ENCODE measurements at places on chromosomes 6 and 20.

DNA sequence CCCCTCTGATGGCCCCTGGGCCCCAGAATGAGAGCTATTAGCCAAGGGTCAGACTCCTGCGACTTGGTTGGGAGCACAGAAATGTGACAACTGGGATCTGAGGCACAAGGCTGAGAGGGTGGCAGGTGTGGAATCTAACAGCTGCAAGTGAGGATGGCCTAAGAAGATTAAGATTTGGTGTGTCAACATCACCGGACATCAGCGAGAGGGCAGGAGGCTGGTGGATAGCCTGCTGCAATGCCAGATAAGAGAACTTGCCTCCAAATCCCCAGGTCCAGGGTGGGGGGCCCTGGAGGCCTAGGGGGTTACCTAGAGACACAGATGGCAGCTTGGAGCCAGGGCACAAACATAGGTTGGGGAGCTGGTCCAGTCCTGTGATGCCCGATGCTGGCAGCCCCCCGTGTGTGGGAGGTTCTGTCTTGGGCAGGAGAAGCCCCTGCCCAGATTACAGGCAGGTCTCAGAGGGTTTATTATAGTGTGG lies 155.8 kb downstream of the GRM4 start:
- DNase-seq = no peak

GRCh38 chr6:6218759-6219085 lies 101.7 kb downstream of the F13A1 start:
- peak; percentile 66 for DNase-seq

DNA sequence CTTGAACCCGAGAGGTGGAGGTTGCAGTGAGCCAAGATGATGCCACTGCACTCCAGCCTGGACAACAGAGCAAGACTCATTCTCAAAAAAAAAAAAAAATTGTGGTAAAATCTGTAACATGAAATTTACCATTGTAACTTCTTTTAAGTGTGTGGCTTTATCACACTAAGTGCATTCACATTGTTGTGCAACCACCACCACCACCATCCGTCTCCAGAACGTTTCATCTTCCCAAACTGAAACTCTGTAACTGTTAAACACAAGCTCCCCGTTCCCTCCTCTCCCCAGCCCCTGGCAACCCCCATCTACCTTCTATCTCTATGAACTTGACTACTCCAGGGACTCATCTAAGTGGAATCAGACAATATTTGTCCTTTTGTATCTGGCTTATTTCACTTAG lies 29.7 kb downstream of the PDRG1 start:
- DNase-seq = no peak

DNA sequence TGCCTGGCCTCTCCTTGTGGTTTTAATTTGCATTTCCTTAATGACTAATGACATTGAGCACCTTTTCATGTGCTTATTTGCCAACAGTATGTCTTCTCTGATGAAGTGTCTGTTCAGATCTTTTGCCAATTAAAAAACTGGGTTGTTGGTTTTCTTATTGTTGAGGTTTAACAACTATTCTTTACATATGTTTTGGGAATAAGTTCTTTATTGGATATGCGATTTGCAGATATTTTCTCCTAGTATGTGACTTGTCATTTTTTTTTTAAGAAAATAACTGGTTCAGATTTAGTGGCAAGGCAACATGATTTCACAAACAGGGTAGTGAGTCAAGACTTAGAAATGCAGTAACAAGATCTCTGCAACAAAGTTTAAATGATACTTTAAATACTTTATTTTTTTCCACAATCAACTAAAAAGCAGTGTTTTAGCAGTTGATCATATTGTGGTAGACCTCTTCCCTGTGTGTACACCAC lies 67.8 kb downstream of the TIAM2 start:
- DNase-seq = peak; percentile 63

GRCh38 chr6:53281518-53282215 lies 67.1 kb downstream of the ELOVL5 start:
- DNase-seq = no peak

GRCh38 chr6:322940-323729 lies 30.8 kb downstream of the DUSP22 start:
- no peak for DNase-seq

GRCh38 chr6:51614725-51615124 lies 472.7 kb downstream of the PKHD1 start:
- DNase-seq = no peak

DNA sequence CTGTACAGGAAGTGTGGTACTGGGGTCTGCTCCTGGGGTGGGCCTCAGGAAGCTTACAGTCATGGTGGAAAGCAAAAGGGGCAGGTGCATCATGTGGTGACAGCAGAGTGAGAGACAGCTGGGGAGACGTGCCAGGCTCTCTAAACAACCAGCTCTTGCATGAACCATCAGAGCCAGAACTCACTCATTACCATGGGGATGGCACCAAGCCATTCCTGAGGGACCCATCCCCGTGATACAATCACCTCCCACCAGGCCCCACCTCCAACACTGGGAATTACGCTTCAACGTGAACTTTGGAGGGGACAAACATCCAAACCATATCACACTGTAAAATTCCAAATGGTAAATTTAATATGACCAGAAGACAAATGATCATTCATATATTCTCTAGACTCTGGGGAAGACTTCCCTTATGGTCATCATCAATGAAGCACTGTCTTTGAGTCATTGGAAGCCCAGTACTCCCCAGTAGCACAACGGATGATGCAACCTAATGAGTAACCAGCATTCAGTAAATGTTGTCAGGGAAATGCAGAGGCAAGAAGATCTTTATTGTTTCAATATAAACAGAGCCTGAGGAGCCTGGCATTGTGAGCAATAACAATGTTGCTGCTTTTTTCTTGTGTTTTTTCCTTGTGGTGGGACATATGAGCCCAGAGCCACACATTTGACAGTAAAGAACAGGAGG lies 48.2 kb upstream of the RALY start:
- peak; percentile 78 for DNase-seq

DNA sequence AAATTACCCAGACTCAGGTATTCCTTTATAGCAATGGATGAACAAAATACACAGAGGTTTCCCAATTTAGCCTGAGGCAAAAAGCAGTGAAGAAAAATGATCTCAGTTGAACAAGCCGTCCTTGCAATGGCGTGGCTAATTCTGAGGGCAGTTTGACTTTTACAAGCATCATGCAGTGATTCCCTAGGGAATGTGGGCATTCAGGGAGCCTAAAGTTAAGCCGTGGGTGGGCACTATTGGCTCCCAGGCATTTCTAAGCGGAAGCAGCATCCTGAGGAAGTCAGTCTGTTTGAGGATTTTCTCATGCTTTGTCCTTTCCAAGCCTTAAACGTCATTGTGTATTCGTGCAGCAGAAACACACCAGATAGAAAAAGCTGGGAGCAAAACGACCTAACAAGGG lies 133.9 kb downstream of the MYLK4 start:
- no peak for DNase-seq

- DNase-seq = peak; percentile 62
Measured at GRCh38 chr6:24583463-24584381, 62.3 kb downstream of the KIAA0319 start.

DNA sequence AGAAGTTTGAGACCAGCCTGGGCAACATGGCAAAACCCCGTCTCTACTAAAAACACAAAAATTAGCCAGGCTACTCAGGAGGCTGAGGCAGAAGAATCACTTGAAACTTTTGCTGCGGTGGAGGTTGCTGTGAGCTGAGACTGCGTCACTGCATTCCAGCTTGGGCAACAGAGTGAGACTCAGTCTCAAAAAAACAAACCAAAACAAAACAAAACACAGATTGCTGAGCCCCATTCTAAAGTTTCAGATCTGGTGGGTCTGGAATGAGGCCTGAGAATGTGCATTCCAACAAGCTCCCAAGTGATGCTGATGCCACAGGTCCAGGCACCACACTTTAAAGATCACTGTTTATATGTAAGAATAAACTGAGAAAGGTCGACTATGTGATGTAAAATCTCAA lies 24.9 kb upstream of the TMEM14A start:
- DNase-seq = no peak

- DNase-seq = no peak
Measured at GRCh38 chr20:10105046-10105445, 70.3 kb downstream of the ANKEF1 start.

- peak; percentile 41 for DNase-seq
Measured at GRCh38 chr6:18527836-18528743, 140.9 kb downstream of the RNF144B start.

GRCh38 chr20:47546184-47547033 lies 44.7 kb downstream of the NCOA3 start:
- DNase-seq = peak; percentile 12

DNA sequence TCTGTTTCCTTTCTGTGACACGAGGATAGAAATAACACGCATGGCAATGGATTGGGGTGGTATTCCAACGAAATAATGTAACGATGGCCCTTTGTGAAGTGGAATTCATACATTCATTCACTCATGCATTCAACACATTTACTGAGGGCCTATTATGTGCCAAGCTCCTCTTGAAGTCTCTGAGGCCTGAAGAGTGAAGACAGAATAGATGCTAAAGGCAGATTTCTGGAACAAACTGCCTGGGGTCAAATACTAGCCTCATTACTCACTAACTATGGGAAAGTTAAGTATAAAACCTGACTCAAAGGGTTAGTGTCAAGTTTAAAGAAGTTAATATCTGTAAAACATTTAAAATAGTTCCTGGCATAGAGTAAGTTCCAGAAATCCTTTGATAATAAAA lies 279.6 kb upstream of the SULF2 start:
- DNase-seq = peak; percentile 46

GRCh38 chr6:135606392-135606791 lies 108.9 kb upstream of the AHI1 start:
- DNase-seq = no peak

- no peak for DNase-seq
Measured at GRCh38 chr20:19683188-19683587, 74.9 kb upstream of the RIN2 start.

GRCh38 chr6:148747471-148748165 lies 788 bp downstream of the UST start:
- peak; percentile 40 for DNase-seq

GRCh38 chr20:11799281-11799684 lies 118.4 kb upstream of the BTBD3 start:
- DNase-seq = no peak

GRCh38 chr6:138429761-138430160 lies 25.7 kb downstream of the HEBP2 start:
- no peak for DNase-seq

- DNase-seq = no peak
Measured at GRCh38 chr20:1652960-1653359, 4.6 kb downstream of the SIRPG start.

DNA sequence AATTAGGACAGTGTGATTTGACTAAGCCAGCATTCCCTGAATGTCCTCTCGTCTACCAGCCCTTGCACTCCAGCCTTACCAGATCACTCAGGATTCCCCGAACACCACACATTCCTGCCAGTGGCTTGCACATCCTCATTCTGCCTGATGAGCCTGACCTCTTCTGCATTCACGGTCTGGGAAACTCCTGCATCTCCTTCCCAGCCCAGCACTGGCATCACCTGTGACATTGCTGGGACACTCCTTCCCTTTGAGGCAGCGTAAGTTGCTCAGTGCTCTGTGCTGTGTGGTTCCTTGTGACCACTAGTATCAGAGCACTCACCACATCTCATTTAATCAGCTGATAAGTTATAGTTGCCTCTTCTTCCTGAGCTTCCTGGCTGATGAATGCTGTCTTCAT lies 17.3 kb downstream of the NCOA7 start:
- no peak for DNase-seq

GRCh38 chr6:168216751-168217191 lies 102.8 kb downstream of the DACT2 start:
- peak; percentile 67 for DNase-seq

GRCh38 chr6:47922391-47922790 lies 140.6 kb downstream of the OPN5 start:
- no peak for DNase-seq

- no peak for DNase-seq
Measured at GRCh38 chr20:44701858-44702256, 13.3 kb upstream of the CCN5 start.

DNA sequence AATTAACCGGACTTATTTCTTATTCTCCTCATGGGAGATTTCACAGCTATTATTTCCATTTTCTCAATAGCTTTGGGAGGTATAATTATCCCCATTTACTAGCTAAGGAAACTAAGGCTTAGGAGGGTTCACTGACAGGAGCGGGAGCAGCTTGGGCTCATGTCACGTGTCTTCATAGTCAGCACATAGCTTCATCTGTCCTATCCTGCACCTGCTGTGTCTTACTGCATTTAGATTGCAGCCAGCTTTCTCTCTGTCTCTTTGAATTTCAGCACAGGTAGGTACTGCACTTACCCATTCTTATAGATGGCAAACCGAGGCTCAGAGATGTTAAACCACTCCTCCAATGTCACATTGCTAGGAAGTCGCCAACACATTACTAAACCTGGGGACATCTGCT lies 839.9 kb downstream of the MAFB start:
- no peak for DNase-seq

DNA sequence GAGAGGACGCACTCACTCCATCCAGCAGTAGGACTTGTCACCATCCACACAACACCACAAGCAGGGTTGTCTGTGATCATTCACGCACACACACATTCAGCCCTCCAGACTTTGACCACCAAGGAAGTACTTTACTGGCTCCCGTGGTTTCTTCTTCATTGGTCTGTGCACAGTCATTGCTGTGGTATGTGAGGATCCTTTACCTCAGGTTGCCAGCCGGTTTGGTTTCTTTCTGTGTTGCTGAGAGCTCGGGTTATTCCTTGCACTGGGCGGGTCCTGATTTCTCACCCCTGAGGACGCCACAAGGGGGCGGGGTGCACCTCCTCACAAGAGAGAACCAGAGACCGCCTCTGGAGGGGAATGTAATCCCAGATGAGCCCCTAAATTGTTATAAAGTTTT lies 11.2 kb downstream of the SLC35A1 start:
- peak; percentile 8 for DNase-seq

DNA sequence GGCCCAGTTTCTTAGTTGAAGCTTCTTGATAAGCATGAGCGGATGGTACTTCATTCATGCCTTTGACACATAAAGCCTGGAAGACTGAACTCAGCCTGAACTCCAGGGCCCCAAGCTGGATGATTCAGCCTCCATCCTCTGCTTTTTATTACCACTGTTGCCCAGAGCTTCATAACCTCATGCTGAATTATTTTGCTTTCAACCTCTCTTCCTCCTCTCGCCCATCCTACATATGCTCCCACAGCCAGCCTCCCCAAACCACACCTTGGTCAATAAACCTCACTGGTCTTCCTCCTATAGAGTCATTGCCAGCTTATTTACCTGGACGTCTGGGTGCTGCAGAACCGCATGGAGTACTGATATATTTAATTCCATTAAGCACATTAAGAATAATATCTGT lies 59.4 kb downstream of the SLC35B3 start:
- no peak for DNase-seq
